GM23248 (cell line): ENCODE measurements at places on chromosomes 7 and 10. TPM values are rescaled to one million over a fixed set of nuclear protein-coding genes. Genes with fewer than 3 reads are reported as not detected.

The CCZ1 gene
- polyA plus RNA-seq, result 115 and 116 TPM in 2 replicates

The CYP3A7 gene
- not detected in 2 replicates for polyA plus RNA-seq

The SRGN gene
- 89.9 and 90.0 TPM in 2 replicates for polyA plus RNA-seq

DNA sequence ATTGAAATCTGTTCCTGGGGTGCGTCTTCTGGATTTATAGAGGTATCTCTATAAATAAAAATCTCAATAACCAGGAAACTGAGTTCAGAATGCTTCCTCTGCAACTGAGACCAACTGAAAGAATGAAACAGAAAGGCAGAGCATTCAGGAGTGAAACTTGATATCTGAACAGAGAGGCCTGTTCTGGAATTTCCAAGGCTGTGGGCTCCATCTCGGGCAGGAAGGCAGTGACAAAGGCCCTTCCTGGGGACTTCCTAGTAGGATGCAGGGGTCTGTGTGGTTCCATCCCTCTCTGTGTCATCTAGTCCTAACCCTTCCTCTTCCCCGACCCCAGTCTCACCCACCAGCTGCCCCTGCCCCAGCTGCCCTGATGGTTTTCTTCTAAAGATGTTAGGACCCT, 52.0 kb downstream of the JCAD start:
- no peak for DNase-seq

DNA sequence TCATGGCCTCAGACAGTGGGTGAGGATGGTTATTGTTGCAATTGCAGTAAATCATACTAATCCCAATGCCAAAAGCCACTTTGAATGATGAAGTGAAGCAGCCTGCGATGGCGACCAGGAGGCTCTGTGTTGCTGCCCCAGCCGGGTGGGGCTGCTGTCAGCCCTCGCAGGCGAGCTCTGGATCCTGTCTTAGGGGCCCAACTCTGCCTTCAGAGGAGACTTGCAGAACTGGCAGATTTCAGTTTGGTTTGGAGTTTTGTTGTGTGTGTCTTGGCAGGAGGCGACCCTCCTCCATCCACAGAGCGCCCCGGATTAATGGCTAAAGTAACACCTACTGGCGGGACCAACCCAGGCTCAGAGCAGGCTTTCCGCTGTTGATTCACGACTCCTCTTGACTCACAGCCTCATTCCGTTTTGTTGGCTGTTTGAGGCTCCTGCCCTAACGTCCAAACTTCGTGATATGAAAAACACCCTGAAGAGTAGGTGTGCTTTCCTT, 67.9 kb upstream of the BMPER start:
- peak; percentile 58 for DNase-seq

GRCh38 chr10:105756386-105756785, 1115.3 kb downstream of the SORCS3 start:
- no peak for DNase-seq

- DNase-seq, result peak; percentile 85
Measured at GRCh38 chr10:63456437-63457210, 9.2 kb downstream of the JMJD1C start.

- no peak for DNase-seq
Measured at GRCh38 chr7:14414274-14414986, 425.0 kb upstream of the ETV1 start.
